Activated T-helper 1 cell treated with anti-CD3 and anti-CD28 coated beads, Interleukin-2, amount 50 U/mL, for 16 hours (primary cell): ENCODE measurements at places on chromosomes 11 and 22.

- DNase-seq: no peak
Measured at GRCh38 chr11:69721745-69722144, 17.9 kb upstream of the FGF19 start.

GRCh38 chr11:104015649-104016415 lies 20.6 kb upstream of the DDI1 start:
- no peak for DNase-seq

DNA sequence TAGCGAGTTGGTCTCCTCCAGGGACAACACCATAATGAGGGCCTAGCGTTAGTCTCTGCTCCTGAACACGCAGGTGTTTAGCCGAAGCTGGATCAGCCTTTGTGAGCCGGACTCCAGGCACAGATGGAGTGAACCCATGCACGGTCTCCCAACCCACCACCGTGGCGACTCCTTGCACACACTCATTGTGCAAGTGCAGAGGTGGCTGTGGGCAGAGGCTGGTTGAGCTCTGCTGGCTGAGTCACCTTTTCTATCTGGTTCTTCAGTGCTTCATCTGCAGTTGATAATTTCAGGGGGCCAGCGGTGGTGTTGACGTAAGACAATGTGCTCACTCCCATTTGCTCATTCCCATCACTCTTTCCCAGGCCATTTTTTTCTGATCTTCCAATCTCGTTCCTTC lies 72.1 kb upstream of the SLC22A12 start:
- DNase-seq: no peak

- no peak for DNase-seq
Measured at GRCh38 chr11:32830413-32830738, 649 bp downstream of the PRRG4 start.

- DNase-seq: no peak
Measured at GRCh38 chr11:123062892-123063825, 1.2 kb upstream of the HSPA8 start.

GRCh38 chr11:122637541-122637940 lies 18.0 kb upstream of the UBASH3B start:
- DNase-seq: no peak

DNA sequence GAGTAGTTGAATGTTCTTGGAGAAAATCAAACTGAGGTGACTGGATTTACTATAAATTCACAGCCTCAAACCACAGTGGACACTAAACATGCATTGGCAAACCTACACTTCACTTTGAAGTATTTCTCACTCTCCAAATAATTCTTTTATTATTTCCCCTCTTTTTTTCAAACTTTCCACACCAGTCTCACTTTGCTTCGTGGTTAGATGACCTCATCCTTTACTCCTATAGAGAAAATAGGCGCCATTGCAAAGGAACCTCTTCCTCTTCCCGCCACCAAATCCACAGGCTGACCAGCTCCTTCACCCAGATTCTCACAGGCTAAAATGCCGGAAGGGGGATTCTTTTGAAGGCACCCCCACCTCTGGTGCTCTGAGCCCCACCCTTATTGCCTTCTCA lies 33.4 kb downstream of the HTR3A start:
- DNase-seq: no peak

DNA sequence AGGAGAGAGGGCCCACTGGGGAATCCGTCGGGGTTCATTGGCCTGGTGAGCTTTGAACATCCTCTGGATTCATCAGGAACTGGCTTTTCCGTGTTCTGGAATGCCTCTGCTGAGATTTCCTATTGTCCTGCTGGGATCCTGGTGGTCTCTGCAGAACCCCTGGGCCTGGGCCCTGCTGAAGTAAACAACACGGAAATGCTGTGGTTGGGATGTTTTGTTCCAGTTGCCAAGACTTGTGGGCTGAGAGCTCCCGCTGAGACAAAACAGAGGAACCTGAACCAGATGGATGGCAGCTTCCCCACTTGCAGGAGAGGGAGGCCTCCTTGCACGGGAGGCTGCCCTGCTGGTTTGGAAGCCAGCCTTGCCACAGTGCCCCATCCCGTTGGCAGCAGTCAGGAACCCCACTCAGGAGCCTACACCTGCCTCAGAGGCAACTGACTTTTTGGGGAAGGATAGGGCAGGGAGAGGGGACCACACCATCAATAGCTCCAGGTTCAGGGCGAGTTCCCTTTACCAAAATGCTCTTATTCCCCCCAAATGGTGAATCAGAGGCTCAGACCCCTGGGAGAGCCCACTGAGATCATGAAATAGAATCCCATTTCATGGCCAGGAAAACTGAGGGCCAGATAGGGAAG lies 60.7 kb downstream of the LRRC32 start:
- no peak for DNase-seq

DNA sequence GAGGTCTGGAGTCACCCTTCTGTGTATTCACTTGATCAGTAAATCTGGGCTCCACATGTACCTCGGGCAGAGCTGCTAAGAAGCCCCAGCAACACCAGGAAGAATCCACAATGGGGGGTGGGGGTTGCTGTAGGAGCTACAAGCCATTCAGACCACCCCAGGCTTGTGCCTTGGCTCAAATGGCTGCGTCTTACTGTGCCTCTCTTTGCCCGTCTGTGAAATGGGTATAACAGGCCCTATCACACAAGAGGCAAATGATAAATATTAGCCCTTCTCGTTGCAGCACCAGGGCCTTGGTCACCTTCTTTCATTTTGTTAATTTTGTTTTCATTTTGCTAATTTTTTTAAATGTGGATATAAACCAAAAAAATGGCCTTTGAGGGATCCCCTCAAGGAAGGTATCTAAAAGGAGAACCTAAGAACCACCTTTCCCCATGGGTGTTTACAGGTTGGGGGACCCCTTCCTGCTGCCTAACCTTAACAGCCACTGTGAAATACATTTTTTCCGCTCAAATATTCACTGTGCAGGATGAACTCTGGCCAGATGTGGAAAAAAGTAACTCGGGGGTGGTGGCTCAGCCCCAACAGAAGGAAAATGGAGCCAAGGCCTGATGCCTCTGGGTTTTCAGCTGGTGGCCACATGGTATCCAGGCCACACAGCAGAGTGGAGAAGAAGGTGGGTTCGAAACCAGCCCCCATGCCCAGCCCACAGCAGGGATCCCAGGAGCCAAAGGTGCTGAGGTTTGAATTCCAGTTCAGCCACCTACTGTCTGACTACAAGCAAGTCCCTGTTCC lies 284.0 kb downstream of the MN1 start:
- DNase-seq: no peak

DNA sequence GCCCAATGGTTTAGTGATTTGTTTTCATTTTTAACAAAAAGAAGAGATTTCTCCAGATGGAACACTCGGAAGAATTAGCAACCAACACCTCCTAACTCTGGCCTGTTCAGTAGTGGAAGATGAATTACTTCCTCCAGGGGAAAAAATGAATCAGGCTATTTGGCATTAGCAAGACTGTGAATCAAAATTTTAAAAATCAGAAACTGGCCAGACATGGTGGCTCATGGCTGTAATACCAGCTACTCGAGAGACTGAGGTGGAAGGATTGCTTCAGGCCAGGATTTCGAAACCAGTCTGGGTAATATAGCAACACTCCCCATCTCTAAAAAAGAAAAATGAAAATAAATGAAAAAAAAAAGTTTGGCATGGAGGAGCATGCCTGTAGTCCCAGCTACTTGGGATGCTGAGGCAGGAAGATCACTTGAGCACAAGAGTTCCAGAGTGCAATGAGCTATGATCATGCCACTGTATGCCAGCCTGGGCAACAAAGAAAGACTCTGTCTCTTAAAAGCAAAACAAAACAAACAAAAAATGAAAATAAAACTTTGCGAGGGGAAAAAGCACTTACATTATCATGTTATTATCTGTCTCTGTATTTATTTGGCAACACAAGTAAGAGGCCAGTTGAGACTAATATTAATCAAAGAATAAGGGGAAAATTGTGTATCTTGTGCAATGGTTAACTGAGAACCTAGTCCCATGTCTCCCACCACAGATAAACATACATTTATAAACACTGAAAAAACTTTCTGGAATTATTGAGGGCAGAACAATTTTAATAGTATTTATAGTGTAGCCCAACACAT lies 796.3 kb upstream of the ANO3 start:
- no peak for DNase-seq

GRCh38 chr22:28802595-28803123 lies 2.3 kb upstream of the XBP1 start:
- DNase-seq: no peak

DNA sequence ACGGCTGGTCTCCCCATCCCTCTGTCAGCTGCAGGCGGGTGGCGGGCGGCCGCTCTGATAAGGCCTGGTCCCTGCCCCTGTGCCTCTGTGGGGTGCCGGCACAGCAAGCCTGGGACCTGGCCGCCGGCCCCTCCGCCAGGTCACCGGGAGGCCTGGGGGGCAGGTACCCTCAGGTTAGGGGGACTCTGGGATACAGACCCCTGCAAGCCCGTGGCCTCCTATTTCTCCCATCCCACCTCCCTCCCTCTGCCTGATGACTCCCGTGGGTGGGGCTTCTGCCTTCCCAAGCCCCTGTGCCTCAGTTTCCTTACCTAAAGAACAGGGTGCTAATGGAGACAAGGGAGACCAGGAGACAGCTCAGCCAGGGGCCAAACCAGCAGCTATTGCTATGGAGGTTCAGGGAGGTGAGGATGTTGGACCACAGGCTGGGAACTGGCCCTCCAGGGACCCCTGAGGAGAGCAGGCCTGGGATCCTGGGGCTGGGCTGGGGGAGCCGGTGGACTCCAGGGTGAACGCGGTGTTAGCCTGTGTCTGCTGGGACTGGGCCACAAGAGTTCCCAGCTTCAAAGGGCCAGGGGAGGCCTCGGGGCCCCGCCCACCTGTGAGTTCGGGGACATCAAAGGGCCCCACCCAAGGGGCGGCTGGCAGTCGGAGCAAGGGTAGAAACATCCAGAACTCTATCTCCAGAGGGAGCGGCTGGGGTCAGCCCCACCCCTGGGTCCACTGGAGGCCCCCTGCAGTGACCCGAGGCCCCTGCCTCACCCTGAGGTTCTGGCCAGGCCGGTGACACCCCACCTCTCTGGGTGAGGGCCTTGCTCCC lies 32.0 kb upstream of the TH start:
- DNase-seq: no peak

DNA sequence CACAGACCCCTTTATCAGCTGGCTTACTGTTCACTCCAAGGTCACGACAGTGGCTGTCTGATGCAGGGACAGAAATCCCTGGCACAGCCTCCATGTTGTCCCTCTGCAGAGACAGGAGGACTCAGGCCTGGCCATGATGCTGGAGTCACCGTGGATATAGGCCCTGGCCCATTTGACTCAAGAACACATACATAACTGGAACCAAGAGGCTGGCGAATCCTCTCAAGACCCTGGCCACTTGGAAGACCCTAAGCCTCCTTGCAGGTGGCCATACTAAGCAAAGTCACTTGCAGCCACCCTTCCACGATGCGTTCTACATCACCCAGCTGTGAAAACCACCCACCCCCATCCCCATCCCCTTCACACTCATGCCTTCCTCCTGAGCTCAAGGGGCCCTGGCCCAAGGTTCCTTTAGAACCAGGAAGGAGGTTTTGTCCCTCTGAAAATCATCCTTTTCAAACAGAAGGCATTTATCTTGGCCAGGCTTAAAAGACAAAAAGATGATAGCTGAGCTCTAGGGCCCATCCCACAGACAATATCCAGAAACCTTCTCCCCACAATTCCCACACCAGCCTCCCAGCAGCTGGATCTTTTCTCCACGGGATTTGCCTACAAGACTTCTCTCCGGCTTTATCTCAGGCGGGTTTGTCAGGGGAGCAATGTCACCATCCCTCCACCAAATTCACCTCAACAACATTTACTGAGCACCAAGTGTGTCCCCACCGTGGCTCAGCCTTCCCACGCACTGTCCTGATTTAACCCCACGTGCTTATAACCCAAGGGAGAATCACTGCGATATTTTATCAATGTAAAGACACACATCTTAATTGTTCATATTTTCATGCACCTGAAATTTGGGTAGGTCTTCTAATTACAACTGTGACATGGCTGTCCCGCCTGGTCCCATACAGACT lies 123.4 kb upstream of the SERPIND1 start:
- DNase-seq: no peak

DNA sequence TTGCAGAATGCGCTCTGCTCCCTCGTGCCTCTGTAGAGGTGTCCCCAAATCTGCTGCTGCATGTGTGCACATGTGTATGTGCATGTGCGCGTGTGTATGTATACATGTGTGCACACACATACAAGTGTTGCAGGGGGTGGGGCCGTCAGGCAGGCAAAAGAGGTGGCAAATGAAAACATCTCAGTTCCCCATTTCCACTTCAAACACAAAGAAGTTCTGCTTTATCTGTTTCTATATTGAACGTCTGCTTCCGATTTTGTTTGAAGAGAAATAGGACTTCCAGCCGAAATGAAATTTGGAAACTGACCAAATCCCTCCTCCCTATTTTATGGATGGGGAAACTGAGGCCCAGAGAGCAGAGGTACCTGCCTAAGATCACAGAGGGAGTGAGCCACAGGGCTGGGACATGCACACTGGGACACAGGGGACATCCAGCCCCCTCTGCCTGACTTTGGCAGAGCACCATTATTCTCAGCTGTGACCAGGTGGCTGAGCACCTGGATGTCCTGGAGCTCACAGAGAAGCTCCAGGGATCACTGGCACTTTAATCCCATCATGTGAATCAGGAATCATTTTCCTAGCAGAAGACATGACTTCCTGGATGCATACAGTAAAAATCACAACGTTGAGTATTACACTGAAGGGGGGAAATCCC lies 41.2 kb upstream of the ALX4 start:
- DNase-seq: no peak

- DNase-seq: no peak
Measured at GRCh38 chr11:117076941-117077691, 21.1 kb downstream of the SIK3 start.

DNA sequence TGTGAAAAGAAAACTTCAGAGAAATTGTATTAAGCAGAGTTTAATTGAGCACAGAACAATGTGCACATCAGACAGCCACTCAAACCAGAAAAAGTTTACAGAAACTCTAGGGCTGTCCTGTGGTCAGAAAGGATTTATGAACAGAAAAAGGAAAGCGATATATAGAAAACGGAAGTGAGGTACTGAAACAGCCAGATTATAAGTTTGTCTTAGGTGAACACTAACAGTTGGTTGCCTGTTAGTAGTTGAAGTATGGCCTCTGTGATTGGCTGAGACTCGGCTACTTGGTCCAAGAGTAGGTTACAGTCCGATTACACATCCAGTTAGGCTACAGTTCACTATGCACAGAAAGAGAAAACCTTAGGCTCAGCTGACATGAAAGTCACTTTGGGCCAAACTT lies 1232.5 kb upstream of the RAG2 start:
- DNase-seq: no peak

- DNase-seq: no peak
Measured at GRCh38 chr11:122977470-122978298, 4.0 kb downstream of the BSX start.

- DNase-seq: no peak
Measured at GRCh38 chr11:134120143-134120850, 51.4 kb downstream of the JAM3 start.
